Panc1 (cell line): ENCODE measurements at places on chromosomes 11 and 22.

DNA sequence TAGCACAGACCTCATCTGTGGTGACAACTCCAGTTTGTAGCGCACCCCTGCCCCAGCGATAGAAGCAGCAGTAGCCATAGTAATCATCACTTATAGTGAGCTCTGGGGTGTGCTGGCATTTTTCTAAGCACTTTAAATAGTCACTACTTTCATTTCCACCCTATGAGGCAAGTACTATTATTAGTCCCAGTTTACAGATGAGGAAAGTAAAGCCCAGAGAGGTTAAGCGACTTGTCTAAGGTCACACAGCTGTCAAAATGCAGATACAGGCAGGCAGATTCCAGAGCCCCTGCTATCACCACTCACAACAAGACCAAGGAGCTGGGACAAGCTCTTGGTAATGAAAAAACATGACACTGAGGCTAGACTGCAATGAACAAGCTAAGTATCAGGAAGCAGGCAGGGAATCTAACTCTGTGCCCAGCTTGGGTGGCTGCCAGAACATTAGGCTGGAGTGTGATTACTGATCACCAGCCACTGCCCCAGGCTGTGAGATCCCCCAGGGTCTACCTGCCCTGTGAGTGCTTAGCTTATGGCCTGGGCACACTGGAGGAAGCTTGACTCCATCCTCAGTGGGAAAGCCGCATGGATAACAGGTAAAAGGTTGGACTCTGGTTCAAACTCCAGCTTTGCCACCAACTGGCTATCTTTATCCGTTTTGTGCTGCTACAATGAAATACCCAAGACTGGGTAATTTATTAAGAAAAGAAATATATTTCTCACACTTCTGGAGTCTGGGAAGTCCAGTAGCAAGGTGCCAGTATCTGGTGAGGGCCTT is 561.1 kb downstream of the MN1 start:
- no peak for DNase-seq

DNA sequence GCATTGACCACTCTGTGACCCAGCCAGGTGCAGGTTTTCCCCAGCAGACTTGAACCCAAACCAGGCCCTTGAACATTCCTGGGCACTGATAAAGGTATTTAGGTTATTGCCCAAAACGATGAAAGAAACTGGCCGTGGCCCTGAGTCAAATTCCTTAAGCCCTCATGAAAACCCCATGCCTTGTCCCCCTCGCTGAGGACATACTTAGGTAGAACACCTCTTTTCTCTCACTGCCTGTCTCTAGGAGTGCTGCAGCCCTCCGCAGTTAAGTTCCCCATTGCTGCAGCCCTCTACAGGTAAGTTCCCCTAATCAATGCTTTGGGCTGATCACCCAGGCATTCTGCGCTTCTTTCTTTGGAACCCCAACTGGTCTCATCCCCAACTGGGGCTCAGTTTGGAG is 961.6 kb downstream of the TBC1D22A start:
- no peak for DNase-seq

DNA sequence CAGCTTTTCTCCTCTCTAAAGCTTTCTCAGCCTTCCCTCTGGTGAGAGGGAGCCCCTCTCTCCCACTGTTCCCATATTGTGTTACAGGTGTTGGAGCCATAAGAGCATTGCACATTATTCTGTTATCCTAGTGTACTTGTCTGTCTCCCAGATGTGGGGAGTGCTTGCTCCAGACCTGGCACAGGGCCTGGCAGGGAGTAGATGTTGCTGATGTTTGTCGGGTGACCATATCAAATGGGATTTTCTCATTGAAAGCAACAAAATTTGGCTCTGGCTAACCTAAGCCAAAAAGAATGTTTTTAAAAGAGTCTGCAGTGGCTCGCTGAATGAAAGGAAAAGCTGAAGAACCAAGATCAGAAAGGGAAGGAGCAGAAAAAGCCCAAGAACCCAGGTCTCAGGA is 41.1 kb downstream of the CYB5R2 start:
- DNase-seq: no peak

DNA sequence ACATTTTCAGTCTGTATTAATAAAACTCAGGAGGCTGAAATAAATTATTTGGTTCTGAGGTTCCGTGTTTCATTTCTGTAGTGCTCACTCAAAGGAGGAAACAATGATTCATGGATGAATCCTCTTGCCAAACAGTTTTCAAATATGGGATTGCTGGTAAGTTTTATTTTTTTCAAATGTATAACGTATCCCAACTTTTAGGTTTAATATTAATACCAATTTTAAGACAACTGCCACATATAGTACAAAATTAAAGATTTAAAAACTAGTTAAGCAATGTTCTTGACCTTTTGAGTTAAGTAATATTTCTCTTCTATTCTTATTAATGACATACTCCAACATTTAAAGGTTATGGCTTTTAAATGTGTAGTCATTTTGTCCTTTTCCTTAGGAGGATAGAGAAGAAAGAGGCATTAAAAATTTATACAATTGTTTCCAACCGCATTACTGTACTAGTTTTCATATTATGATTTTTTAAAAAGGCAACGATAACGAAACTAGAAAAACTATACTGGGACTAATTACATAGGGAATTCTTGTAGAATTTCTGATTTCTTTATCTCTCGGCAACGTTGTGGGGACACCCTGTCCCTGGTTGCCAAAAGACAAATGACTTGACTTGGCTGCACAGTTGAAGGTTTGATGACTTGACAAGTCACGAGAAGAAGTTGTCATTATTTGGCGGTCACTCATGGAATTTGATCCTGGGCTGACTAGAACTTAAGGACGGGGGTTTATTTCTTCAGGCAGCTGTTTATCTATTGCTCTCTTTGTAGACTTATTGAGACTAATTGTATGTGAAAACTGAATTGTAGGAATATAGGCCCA is 69.1 kb upstream of the ADSL start:
- no peak for DNase-seq

DNA sequence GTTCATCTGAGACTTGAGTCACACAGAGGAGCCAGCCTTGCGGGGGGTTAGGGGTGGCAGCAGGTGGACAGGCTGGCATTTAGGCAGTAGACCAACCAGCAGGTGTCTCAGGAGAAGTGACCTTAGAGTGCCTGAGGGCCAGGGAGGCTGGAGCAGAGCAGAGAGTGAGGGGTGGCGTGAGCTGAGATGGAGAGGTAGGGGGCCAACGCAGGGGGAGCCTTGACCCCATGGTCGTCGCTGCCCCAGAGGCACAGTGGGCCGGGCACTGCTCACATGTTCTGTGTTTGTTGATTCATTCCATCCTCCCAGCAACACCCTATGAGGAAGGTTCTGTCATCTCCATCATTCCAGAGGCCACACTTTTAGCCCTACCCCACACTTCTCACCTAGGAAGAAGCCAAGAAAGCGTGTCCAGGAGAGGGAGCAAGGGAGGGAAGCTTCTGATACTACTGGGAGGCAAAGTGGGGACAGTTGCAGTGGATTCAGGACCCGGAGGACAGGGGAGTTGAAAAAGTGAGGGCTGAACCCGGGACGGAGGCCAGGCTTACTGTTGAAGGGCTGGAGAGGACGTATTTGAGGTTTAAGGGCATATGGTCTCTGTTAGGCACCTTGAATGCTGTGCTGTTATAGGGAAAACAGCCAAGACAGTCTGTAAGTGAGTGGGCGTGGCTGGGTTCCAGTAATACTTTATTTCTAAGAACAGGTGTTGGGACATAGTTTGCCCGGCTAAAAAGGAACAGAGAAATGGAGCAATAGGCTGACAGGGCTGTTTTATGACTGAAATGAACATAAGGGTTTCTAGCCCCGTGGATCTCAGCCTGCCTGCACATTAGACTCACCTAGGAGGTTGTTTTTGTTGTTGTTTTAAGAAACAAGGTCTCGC is 7.3 kb downstream of the SART1 start:
- no peak for DNase-seq

GRCh38 chr11:134562941-134563471 is 151.0 kb upstream of the B3GAT1 start:
- DNase-seq: no peak

- DNase-seq: no peak
Measured at GRCh38 chr11:122173074-122173450, 57.0 kb upstream of the BLID start.

DNA sequence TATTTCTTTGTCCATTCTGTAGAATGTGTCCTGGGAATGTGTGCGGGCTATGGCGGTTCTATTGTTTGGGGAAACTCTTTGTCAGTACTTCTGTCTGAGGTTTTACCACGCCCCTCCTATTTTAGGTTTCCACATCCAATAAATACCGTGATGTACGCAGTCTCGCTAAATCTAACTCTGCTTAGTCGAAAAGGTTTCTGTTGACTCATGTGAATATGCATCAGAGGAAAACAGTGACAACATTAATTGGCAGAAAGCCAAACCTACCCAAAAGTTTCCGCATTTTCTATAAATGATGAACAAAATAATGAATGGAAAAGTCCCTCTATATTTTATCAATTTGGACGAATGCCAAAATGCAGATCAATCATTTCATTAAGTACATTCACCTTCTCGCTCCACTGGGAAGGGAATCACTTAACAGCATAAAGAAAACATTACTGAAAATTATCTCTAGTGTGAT is 143.4 kb downstream of the MAML2 start:
- no peak for DNase-seq

DNA sequence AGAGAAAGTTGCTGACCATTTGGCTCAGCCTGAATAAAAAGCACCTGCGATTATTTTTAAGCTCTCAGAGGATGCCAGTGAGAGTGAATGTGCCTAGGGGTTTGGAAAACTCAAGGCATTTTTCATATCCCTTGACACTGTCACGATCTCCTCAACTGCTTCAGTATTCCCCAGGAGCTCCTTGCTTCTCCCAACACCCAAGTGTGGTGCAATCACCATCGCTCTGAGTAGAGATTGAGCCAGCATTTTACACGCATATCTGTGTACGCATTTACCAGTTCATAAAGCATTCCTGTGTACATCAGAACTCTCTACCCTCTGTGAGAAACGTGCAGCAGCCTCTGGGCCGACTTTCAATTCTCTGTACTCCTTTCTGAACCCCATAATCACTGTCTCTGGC is 1.3 kb downstream of the SRRD start:
- no peak for DNase-seq

DNA sequence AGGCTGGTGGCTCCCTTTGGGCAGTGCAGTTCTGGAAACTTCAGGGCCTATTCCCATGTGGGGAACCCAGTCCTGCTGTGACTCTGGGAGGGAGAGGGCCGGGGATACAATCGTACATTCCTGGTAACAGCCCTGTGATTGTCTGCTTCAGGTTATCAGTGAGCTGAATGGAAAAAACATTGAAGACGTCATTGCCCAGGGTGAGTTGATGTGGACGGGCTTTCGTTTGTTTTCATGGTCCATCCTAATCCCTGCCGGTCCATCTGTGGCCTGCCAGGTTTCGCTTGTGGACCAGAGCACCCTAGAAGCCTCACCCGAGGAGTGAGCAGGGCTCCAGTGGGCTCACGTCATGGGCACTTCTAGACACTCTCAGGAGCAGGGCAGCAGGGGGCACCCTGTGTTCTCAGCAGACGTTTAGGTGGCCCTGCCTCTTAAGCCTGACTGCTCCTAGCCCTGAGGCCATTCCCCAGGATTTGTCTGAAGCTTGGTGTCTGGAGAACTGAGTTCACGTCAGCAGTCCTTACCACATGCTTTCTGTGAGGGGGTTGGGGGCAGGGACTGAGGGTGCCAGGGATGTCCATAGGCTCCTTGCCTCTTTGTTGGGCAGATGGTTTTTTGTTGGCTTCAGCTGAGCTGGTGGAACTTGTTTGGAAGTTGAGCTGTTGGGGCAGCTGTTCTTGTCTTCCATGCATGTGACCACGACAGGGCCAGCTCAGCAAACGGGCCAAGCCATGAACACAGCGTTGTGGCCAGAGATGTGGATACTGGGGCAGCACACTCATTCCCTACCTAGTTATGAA is 1.9 kb downstream of the RPLP2 start:
- DNase-seq: no peak

GRCh38 chr11:76124905-76125770 is 81.2 kb downstream of the WNT11 start:
- no peak for DNase-seq

GRCh38 chr11:126700768-126701519 is 299.6 kb downstream of the KIRREL3 start:
- DNase-seq: no peak

- DNase-seq: no peak
Measured at GRCh38 chr22:37765498-37765897, 42.2 kb upstream of the GCAT start.

DNA sequence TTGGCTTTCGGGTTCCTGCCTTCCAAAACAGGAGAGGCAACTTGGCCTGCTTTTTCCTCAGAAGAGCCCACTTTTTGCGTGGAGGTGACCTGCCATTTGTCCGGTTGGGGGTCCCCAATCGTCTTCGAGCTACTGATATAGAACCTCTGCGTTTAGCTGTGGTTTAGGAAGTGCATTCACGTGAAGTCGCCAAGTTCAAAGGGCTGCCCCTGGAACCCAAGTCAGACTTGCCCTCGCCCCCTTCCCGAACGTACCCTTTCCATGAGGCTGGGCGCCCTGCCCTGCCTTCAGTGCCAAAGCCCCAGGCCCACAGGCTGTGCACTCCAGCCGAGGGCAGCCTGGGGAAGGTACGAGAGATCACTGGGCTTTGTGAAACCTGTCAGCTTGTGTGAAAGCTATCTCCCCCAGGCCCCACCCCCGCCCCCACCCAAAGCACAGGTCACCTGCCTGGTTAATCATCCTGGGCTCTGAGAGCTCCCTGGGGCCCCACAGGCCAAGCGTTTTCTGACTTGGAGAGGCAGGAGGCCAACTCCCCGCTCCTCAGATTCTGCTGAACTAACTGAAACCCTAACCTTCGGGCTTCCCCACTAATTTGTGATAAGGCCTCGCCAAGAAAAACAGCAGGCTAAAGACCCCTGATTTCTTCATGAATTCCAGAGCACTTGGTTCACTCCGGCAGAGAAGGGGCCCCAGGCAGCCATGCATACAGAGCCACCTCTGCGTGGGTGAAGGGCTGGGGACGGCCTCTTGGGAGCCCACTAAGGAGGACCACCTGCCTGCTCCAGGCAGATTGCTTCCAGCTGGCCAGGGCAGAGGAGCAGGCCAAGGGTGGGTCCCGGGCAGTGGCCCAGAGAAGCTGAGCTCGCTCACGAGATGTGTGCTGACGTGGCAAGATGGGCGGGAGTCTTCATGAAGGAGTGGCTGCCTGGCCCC is 25.8 kb upstream of the KCNQ1OT1 start:
- DNase-seq: no peak

DNA sequence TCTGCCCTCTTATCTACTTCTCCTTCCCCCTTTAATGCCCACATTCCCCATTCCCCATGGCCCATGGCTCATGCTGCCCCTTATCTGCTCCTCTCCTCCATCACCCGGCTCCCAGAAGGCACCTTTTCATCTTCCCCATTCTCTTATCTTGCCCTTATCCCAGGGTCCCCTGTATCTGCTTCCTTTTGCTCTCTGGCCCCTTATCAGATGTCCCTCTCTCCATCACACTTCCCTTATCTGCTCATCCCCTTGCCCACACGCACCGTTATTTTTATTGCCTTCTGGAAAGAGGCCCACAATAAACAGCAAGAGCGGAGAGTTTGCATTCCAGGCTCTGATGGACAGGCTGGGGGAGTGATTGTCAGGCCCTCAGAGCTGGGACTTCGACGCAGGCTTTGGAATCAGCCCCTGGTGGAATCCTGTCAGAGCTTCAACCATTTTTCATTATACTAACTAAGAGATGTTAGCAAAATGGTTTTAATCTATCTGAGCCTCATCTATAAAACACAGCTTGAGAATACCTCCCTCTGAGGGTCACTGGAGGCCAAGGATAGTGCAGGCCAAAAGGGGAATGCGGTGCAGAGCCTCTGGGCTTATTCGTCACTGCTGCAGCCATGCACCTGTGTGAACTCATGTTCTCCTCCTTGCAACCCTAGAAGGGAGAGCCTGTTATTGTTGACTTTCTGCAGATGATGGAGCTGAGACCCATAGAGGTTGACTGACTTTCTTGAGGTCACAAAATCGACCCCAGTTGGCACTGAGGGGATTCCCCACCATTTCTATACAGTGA is 37.0 kb upstream of the LRRC55 start:
- DNase-seq: no peak
